Umbilical cord (tissue), 2 donors: ENCODE measurements at places on chromosomes 16 and 17.

DNA sequence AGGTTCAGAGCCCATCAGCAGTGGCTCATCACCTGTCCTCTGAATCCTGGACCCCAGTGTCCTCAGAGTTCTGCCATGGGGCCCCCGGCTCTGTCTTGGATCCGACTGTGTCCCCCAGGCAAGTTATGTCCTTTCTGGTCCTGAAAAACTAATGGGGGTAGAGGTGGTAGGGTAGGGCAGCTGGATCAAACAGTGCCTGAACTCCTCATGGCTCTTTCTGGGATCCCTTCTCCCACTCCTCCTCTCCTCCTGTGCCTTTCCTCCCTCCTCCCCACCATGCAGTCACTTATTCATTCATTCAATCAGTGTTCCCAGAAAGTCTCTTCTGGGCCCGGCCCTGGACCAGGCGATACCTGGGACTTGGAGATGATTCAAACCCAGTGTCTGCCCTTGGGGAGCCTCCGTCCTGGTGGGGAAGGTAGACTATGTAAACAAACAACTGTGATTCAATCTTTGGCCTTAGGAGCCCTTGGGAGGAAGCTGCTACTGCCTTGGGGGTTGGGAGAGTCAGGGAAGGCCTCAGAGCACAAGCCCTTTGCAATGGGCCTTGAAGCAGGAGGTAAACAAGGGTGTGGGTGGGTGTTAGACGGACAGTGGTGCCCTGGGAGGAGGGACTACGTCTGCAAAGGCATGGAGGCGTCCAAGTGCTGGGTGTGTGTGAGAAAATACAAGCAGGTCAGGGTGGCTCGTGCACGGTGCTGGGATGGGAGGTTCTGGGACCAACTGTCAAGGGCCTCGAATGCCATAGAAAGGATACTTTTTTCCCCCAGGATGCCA, 6.4 kb upstream of the FAM83G start:
- no peak for DNase-seq

DNA sequence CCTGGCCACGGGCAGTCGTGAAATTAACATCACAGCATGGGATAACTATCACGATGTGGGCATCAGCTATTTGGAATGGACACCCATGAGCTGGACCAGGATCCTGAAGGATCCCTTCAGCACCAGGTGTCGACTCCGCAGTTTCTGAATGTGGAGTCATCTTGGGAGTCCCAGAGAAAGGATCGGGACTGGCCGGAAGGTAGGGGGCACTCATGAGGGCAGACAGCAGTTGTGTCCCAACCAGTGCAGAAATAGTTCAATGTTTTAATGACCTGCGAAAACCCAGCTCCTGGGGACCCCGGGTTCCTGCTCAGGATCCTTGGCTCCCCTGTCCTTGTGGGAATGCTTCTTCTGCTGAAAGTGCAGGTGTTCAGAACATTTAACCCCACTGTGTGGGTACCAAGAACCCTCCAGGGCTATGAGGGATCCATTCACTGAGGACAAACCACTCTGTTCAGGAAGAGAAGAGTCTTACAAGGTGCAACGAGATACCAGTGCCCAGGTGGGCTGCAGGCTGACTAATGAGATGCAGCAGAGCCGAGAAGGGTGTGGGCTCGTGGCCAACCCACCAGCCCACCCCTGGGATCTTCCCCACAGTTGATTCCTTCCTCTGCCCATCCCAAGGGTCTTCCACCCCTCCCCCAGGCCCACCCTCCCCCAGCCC, 154.8 kb downstream of the SALL1 start:
- DNase-seq = no peak

DNA sequence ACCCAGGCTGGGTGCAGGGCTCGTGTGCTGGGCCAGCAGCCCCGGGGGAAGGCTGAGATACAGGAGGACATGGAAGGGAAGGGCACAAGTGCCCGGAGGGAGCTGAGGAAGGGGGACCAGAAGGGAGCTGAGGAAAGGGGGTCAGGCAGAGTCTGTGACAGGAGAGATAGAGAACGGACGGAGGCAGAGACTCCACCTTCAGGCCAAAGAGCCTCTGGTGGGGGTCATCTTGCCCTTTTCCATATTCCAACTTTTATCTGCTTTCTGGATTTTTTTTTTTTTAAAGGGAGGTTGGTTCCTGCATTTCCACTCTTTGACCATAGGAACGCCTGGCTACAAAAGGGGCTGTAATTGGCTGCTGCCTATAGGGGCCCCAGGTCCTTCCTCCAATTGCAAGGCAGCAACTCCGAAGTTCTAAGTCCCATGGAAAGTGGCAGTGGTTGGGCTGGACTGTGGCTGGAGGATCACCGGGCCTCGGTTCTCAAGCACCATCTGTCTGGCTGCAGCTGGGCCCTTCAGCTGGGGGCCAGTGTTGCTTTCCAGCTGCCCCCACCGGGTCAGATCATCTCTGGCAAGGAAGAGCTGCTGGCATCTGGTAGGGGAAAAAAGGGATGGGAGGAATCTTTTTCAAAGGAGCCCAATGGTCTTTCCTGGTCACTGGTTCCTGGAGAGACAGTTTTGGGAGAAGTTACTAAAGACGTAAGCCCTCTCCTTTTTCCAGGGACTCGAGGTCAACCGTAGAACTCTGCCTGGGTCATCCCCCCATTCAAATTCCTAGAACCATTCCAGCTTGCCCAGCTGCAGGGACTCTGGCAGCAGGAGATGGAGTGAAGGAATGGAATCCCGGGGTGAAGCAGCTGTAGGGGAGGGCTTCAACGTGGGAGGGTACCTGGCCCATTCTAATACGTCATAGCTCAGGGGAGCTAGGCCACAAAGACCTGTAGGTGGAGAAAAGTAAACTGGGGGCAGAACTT, 13.1 kb upstream of the MRPS23 start:
- peak; percentile 40 for DNase-seq

GRCh38 chr17:27353461-27354050, 59.6 kb downstream of the WSB1 start:
- peak; percentile 94 for DNase-seq

GRCh38 chr17:9239793-9240658, 218.7 kb downstream of the NTN1 start:
- DNase-seq = peak; percentile 63

DNA sequence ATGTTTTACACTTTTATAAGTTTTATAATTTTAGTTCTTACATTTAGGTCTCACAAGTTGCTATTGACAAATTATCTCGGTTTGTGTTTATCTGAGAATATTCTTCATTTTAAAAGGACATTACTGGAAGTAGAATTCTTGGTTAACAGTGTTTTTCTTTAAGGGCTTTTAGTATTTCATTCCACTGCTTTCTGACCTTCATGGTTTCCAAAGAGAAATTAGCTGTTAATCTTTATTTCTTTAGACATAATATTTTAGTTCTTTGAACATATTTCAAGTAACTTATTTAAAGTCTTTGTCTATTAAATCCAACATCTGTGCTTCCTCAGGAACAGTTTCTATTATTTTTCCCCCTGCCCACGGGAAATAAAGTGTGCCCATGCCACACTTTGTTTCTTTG, 240.1 kb upstream of the AXIN2 start:
- DNase-seq = no peak
